ENCODE measurements at places on chromosomes 16 and 17. TPM values are rescaled to one million over a fixed set of nuclear protein-coding genes. Genes with fewer than 3 reads are reported as not detected.

The GPR139 gene
- not detected for total RNA-seq

The RTN4RL1 gene
- total RNA-seq, result 0.90 TPM

The NPIPA5 gene
- total RNA-seq, result 0.54 TPM

The UTS2R gene
- total RNA-seq, result not detected

The OTOA gene
- 0.09 TPM for total RNA-seq

The GPR179 gene
- under 0.01 TPM for total RNA-seq

The SYNRG gene
- 37.7 TPM for total RNA-seq

The QRICH2 gene
- 1.8 TPM for total RNA-seq

The FN3K gene
- 0.74 TPM for total RNA-seq

The FAM83G gene
- 9.5 TPM for total RNA-seq

The TEKT1 gene
- not detected for total RNA-seq

The GNAO1 gene
- total RNA-seq, result not detected
